ENCODE measurements at places on chromosomes 3 and 15.
A peak's percentile ranks its signal among the peaks of the same experiment; 100 is the strongest.

DNA sequence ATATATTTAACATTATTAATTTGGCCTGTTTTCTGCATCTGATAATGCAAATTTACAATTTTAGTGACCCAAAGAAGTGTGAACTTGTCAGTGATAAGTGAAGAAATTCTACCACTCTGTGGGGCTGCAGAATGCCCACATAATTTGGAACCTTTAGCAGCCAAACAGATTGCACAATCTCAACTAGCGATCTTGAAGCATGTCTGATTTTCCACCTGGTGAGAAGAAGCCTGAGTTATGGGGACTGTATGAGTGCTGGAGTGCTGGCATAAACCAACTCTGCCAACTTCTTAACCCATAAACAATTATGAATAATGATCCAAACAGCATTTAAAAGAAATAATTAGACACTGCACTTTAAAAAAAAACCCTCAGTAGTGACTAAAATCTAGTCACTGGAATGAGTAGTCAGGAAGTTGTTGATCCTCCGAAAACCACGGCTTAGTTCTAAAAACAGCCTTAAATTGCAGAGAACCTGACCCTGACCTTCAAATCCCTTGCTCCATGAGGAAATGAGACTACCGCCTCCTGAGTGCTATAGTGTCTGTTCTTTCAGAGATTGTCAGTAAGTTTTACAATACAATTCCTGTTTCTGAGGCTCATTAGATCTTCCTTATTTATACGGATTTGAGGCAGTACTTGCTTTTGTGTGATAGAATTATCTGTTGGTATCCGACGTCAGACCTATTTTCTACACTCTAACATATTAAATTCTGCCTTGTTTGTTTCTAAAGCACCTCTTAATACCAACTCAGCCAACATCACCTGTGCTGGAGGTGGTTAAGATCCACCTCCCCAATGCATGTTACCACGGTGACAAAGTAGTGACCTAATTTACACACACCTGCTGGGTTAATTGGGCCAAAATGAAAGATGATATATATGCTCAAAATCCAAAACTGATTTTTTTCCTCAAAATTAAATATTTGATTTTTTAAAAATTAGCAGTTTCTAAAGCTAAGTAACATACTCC, 267.7 kb downstream of the ZBTB20 start:
- no peak for DNase-seq

DNA sequence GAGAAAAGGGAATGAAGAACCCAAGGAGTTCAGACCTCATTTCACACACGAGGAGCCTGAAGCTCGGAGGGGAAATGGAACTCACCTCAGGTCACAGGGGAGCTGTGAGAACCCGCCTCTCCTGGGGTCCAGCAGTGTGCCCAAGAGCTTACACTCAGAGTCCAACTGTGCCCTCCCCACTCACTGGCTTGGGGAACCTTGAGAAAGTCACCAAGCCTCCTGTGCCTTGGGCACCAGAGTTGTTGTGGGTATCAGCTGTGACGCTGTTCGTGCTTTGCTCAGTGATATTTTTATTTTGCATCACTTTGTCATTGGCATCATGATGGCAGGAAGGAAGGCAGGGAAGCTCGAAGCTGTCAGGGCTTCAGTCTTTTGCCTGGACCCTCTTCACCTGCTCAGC, 83.4 kb downstream of the TLE3 start:
- no peak for DNase-seq

GRCh38 chr3:20646425-20646824, 460.4 kb upstream of the SGO1 start:
- no peak for DNase-seq

- no peak for DNase-seq
Observed at GRCh38 chr3:189222927-189223636, 51.3 kb downstream of the TPRG1 start.

GRCh38 chr3:89808680-89809197, 701.3 kb downstream of the EPHA3 start:
- no peak for DNase-seq

DNA sequence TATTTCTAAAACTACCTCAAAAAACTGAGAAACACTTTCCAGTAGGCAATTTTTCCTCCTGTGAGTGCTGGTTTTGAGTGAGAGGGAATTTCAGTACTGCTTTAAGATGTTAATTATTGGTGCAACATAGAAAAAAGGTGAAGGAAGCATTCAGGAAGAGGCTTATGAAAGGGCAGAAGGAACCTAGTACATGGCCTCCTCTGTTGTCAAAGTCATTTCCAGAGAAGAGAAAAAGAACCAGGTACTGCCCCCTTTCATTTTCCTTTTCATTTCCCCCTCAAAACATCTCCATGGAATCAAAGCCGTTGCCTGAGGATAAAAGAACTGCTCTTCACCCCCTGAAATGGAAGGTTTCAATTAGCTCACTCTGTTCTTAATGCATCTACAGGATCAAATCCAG, 19.8 kb downstream of the RARRES1 start:
- DNase-seq: no peak

DNA sequence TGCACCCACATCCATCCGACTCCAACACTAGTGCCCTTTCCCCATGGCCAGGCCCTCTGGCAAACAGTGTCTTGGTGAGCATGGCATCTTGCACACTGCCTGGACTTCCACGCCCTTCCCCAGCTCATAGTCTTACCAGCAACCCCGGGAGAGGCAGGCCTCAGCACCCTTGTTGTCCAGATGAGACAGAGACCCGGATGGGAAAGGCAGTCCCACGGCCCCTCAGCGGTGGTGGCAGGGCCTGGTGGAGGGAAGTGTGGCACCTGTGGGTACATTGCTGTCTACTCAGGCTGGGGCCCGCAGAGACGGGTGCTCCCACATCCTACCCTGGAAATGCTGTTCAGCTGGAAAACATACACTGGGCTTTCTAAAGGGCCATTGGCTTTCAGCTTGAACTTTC, 28.4 kb downstream of the HDAC11 start:
- no peak for DNase-seq

DNA sequence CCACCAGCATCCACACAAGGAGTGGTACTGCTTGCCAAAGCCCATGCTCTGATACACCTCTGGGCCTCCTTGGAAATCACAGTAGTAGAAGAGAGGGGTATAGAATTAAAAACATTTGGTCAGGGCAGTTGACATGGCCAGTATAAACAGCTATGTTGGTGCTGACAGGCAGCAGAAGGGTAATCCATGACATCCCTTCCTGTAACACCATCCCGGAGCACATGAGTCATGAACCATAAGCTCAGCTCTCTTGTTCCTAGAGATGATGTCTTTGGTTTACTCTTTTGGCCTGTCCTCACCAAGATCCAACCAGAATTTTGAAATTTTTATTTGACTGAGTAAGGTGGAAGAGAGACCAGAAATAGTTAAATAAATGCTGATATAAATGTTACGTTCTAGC, 132.6 kb upstream of the CTDSPL start:
- no peak for DNase-seq

- DNase-seq: no peak
Observed at GRCh38 chr15:30033211-30033610, 49.5 kb upstream of the GOLGA8J start.

GRCh38 chr3:158337110-158337509, 227.2 kb downstream of the RSRC1 start:
- no peak for DNase-seq

GRCh38 chr3:25510797-25511196, 82.7 kb downstream of the RARB start:
- no peak for DNase-seq

- DNase-seq: no peak
Observed at GRCh38 chr15:41517895-41518449, 4.3 kb upstream of the LTK start.

- no peak for DNase-seq
Observed at GRCh38 chr15:51869060-51869421, 39.6 kb downstream of the TMOD3 start.

GRCh38 chr3:69161587-69162307, 39.4 kb upstream of the LMOD3 start:
- DNase-seq: peak; percentile 7
